ENCODE measurements at places on chromosomes 7 and 10.

- no peak for DNase-seq
These were observed 639.7 kb upstream of the AUTS2 start for GRCh38 chr7:68958571-68958970.

DNA sequence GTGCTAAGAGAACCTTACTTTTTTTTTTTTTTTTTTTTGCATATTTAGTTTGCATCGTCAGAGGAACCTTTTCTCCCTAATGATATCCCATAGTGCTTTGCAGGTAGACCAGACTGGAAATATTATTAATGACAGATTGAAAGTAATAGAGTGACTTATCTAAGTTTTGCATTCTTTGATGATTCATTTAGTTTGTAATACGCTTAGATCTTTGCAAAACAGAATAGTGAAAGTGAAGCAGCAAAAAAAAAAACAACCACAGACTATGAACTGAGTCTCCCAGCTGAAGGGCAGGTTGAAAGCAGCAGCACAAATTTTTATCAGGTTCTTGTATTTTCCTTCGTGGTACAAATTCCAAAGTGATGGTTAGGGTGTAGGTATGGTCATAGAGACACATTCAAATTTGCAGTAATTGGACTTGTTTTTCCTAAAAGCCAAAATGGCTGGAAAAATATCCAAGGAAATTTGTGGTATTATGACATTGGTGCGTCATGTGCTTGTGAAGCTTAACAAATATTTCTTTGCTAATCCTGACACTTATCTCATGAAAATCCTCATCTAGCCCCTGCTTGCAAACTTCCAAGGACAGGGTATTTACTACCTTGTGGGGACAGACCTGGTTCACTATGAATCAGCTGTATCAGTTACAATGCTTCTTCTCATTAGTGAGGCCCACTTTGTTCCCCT, 81.8 kb upstream of the CREB5 start:
- DNase-seq = no peak

- no peak for DNase-seq
These were observed 52.4 kb downstream of the SORBS1 start for GRCh38 chr10:95508730-95509129.

- no peak for DNase-seq
These were observed 83.0 kb upstream of the SEC61G start for GRCh38 chr7:54841772-54842697.

DNA sequence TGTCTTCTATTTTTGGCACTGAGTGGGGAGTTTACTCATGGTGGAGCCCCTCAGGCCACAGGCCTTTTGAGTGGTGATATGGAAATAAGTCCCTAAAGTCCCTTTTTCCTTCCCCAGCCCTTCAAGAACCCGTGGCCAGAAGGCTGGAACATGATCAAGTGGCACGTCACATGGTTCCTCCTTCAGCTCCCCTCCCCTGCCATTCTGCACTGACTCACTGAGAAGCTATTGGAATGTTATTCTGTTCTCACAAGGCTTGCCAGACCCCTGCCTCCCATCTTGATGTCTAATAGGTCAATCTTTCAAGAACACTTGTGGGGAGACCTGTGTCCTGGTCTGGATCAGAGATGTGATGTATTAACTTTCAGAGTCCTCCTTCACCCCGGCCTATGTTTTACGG, 279.8 kb downstream of the SEC23IP start:
- DNase-seq = no peak

GRCh38 chr10:89332123-89332633, 4.4 kb downstream of the IFIT3 start:
- no peak for DNase-seq

DNA sequence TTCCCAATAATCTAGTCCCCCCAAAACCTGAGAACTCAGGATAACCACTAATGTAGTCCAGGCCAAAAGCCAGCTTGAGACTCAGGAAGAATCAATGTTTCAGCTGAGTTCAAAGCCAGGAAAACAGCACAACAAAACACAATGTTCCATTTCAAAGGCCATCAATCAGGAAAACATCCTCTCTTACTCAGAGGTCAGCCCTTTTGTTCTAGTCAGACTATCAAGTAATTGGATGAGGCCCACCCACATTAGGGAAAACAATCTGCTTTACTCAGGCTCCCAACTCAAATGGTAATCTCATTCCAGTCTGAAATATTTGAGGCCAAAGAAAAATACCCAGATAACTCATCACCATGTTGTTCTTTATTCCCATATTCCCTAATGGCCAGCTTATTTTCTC, 152.2 kb downstream of the SDHAF3 start:
- DNase-seq = no peak

DNA sequence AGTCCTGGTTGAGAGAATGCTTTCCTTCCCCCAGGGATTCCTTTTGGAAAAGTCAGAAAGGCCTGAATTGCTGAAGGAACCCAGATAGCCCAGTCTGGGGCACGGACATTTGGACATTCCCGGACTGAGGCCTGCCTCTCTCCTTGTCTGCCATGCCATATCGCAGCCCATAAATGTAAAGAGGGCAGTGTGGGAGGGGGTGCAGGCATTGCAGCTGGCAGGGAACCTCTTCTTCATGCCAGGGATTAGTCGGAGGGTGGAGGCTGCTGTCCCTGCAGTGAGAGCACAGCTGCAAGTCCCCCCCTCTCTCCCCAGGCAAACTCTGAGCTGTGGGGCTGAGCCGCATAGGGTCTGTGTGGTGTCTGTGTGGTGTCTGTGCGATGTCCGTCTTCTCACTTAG, 486.0 kb upstream of the MKI67 start:
- DNase-seq = no peak

GRCh38 chr7:69431626-69432025, 166.6 kb upstream of the AUTS2 start:
- DNase-seq = no peak

GRCh38 chr7:91717681-91718470, 162.6 kb downstream of the MTERF1 start:
- no peak for DNase-seq

GRCh38 chr10:124414076-124414475, 4.6 kb downstream of the OAT start:
- no peak for DNase-seq

DNA sequence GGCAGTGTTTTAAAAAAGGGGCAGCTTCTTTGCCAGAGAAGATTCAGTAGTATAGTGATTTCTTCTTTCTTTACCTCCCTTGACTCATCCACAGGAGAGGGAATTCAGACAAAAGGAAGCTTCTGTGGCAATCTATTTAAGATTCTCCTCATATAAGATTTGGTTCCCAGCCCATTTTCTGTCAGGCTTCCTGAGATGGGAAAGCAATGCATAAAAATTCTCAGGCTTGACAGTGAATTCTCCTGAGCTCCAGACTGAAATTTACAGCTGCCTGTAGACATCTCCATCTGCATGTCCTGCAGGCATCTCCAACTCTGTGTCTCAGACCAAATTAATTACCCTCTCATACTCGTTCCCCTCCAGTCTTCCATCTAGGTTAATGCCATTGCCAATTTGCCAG, 72.8 kb downstream of the TSPAN12 start:
- DNase-seq = no peak

- DNase-seq = no peak
These were observed 46.4 kb upstream of the SAMD8 start for GRCh38 chr10:75065076-75065475.

DNA sequence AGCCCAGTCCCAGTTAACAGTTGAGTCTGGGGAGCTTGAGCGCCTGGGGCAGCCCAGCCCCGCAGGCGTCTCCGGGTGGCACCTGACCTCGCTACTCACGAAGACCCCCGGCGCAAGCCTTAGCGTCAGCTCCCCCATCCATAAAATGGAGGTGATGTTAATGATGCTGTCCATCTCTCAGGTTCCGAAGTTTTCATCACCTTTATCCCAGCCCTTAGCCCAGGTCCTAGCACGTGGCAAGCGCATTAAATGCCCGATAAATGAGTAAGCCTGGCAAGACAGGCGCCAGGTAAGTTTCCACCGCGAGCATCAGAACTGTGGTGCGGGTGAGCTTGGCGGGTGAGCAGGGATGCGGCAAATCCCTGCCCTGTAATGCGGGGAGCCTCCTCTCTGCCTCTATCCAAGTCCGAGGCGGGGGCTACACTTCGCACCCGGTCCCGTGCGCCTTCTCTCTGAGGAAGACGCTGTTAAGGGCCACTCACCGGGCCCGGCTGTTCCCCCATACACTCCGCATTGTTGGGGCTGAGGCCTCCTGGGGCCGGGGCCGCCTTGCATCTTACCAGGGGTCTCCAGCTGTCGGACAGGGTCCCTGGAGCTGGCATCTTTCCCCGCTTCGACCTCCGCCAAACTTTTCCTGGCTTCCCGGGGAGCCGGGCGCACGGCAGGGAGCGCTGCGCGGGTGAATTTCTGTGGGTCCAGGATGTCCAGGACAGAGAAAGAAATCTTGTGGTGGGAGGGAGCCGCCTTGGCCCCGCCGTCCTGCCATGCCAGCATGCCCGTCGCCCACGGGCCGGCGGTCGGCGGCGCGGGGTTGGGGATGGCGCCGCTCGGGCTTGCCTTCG, 444 bp downstream of the NKX1-2 start:
- no peak for DNase-seq

- DNase-seq = no peak
These were observed 105.1 kb downstream of the GATA3 start for GRCh38 chr10:8159341-8160165.

DNA sequence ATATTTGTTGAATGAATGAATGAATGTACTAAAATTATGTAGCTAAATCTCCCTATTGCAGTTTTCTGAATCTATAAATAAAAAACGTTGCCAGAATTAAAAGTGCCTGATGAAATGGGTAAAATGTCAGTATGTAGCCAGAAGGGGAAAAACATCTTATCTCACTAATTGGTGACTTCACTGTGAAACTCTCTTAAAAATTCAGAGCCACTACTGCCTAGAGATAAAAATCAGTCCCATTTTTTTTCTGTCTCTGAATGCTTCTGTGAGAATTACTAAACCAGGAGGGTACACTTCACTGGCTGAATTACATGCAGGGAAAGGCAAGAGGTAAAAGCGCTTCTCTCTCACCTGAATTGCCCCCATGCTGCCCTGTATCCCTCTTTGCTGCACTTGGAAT, 69.6 kb upstream of the HPS1 start:
- DNase-seq = no peak

DNA sequence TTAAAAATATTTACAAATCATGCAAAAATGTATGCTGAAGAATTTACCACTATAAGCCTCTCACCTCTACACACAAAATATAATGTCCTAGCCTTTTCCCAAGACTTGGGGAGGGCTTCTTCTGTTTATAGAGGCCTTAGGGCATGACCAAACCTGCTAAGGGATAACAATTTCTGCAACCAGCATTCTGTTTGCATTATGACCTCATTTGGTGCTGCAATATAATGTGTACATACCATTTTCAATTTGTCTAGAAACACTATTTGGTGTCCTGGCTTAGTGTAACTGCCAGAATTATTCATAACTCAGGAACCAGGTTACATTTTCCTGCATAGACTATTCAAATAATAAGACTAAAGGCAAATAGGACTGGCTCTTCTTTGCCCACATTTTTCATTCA, 446.6 kb upstream of the SORCS1 start:
- DNase-seq = no peak

GRCh38 chr10:49205206-49205605, 17.0 kb upstream of the TMEM273 start:
- no peak for DNase-seq

DNA sequence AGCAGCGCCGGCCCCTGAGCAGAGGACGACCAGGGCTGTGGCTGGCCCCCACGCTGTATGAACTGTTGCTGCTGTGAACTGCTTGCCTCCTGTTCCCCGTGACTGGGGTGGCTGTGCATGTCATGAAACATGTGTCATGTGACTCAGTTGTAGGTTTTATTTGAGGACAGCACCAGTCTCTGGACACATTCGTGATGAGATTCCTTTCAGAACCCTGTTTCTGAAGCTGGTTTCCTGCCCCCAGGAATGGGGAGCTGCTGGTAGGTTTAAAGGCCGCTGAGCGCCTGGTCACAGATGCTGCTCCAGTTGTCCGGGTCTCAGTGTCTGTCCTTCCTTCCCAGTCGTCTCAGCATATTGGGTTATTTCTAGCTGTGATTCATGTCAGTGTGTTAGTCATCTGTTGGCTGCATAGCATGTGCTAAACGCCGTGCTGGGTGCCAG, 79.1 kb upstream of the PPIF start:
- no peak for DNase-seq

- no peak for DNase-seq
These were observed 24.8 kb downstream of the DUSP5 start for GRCh38 chr10:110522365-110522988.

- no peak for DNase-seq
These were observed 2.6 kb downstream of the ABI1 start for GRCh38 chr10:26857991-26858706.

DNA sequence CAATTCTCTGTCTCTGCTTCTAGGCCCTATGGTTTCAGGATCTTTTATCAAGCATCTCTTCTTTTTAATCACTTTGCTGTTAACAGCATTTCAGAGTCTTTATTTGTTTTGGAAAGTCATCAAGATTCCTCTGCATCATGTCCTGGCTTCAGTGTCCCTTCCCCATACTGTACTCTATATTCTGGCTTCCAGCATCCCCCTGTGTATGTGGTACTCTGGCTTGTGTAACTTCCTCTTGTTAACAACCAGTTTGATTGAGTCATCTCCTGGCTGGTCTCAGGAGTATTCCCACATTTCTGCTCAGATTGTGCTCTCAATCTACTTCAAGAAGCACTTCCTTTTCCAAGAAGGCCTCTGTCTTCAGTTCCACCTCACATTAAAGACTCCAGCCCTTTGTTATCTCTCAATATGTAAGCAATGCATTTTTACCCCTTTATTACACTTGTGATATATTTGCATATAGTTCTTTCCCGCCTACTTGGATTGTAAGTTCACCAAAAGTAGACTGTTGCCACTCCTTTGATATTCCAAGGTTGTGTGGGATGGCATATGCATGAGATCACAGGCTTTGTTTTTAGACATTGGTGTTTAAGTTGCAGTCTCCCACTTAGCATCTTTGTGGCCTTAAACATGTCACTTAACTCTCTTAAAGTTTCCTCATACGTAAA, 15.1 kb upstream of the ATE1 start:
- no peak for DNase-seq

Measured in cortex of kidney (tissue), 1 donor.